ENCODE measurements at places on chromosomes 5 and 9.

- no peak for DNase-seq
Observed at GRCh38 chr9:78788101-78788500, 491.2 kb downstream of the PSAT1 start.

- no peak for DNase-seq
Observed at GRCh38 chr5:85049020-85049419, 664.3 kb upstream of the EDIL3 start.

DNA sequence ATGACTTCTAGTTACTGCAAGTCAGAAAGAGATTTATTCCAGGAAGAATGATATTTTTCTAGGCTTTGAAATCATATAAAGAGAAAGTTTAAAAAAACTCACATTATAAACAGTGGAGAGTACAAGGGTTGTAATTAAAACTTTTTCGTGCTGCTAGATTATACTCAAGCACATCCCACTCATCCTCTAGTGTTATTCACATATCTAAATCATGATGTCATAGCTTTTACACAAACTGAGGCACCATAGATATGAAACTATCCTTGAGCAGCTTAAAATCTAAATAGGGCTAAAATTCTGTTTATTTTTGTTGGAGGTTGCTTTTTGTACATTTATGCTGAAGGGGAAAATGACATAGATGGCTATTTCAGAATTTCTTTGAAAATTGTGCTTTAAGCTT is 30.0 kb downstream of the TENT2 start:
- no peak for DNase-seq

DNA sequence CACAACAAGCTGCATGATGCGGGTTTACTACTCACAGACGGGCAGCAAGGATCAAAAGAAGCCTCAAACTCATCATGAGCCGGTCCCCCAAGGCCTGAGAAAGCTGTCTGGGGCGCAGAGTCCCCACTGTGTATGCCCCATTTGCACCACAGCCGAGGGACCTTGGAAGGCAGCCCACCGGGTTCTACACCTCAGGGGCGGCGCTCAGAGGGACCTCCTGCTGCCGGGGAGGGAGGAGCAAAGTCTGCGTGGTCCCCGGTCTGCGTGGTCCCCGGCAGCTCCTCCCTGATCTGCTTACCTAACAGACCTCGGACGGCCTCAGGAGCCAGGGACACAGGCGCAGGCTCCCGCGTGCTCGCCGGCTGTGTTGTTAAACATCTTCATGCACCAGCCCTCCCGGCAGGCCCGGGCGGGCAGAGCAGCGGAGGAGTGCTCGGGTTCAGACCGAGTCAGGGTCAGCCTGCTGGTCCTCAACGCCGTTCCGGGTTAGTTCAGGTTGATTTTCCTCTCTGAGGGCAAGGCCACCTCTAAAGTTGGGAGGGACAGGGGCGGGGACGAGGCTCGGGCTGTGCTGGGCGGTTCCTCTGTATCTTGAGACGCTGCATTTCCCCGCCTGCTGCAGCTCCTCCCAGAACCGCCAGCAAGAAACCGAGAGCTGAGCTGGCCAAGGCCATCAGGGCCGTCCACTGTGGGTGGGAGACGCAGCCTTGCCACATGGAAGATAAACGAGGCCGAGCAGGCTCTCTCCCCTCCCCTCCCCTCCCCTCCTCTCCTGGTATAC is 74.6 kb downstream of the MRPL36 start:
- peak; percentile 66 for DNase-seq

DNA sequence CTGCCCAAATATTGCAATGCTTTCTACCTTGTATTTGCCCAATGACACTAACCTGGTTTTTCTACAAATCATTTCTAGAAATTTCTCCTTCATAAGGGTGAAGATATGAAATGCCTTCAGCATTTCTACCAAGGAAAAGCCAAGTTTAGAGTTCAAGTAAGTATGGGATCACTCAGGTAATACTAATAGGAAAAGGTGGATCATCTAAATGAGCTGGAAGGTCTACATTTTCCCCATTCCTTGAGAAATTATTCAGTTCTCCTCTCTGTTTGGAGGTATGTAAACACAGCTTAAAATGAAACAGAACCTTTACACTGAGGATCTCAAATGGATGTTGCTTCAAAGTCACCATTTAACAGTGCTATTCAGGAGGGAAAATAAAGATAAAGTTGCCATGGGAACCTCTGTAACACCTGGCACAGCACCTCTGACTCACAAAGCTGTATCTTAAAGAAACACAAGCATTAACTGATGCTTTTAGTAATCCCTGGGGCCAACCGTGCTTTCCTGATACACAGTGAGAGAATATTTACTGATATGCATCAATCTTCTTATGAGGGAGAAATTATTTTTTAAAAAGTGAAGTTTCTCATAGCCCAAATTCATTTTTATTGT is 161.3 kb downstream of the DRD1 start:
- no peak for DNase-seq
